ENCODE measurements at places on chromosomes 1 and 21.
A peak's percentile ranks its signal among the peaks of the same experiment; 100 is the strongest.

DNA sequence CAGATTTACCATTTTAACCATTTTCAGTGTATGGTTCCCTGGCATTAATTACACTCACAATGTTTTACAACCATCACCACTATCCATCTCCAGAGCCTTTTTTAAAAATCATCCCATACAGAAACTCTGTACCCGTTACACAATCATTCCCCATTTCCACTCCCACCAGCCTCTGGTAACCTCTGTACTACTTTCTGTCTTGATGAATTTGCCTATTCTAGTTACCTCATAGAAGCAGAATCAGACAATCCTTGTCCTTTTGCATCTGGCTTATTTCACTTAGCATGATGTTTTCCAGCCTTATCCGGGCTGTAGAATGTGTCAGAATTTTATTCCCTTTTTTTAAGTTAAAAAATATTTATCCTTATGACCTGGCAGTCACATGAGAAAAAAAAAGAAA, 33.0 kb downstream of the PGM1 start:
- no peak for DNase-seq

- DNase-seq, result no peak
These were observed 13.3 kb downstream of the ITGB2 start for GRCh38 chr21:44907225-44907965.

GRCh38 chr1:162996261-162996660, 72.9 kb upstream of the RGS4 start:
- DNase-seq, result no peak

DNA sequence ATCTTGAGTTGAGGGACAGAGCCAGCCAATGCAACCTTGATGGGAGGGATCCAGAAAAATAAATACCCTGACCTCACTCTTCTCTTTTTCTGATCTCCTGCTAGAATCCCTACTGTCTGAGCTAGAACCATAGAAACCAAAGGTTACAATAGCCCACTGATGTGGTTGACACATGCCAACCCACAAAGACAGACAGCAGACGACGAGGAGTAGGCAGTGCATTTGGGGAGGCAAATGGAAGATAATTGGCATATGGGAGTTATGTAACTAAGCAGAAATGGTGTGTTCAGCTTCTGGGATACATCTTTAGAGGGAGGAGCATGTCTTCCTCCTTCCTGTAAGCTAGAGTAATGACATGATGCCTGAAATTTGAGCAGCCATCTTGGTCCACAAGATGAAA, 171.7 kb upstream of the FGGY start:
- no peak for DNase-seq

- no peak for DNase-seq
These were observed 186.2 kb downstream of the C1orf94 start for GRCh38 chr1:34362949-34363348.

DNA sequence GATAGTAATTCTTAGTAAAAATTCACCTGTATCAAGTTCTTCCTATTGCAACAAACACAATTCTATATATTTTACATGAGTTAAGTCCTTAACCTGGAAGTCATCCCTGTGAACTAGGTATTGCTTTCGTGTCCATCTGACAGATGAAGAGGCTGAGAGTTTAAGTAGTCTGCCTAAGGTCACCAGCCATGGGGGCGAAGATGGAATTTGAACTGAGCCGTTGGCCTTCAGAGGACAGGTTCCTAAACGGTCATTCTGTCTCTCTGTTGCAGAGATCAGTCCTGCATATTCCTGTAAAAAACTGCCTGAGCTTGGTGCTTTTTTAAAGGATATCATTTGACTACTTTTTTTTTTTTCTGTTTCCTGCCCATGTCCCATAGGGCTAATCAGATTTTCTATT, 10.2 kb upstream of the POFUT2 start:
- no peak for DNase-seq

DNA sequence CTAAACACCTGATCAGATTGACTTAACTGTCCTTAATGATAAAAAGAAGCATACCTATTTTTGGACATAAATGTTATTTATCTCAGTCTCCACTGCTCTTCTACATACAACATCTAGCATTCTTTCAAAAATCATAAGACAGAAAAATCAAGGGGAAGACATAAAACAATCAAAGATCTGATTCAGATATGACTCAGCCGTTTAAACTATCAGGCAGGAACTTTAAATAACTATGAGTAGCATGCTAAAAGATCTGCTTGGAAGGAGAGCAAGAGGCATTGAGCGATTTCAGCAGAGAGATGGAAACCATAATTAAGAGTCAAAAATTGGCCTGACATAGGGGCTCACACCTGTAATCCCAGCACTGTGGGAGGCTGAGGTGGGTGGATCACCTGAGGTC, 27.2 kb upstream of the SLC22A15 start:
- DNase-seq, result no peak

DNA sequence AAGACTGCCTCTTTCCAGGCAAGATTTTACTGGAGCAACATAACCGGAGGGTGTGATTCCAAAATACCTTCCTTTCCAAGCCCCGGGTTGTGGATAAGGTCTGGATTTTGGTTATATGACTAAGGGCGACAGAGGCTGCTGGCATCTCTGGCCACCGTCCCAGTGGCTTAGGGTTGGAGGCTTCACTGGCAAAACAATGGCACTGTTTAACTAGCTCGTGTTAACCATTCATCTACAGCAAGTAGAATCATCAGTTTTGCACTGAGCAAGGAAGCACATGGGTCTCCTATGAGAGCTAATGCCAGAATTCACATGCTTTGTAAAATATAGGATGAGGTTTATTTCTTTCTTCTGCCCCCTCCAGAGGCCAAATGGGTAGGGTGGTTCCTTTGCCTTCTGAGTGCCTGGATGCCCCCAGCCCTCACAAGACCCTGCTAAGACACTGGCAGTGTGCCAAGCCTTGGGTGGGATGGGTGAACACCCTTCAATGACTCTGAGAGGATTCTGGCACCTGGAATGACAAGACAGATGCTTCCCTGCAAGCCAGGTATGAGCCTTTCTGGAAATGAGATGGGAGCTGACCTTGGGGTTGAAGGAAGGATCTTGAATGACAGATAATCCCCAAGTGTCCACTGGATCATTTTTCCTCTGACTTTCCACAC, 36.8 kb downstream of the DHCR24 start:
- no peak for DNase-seq

DNA sequence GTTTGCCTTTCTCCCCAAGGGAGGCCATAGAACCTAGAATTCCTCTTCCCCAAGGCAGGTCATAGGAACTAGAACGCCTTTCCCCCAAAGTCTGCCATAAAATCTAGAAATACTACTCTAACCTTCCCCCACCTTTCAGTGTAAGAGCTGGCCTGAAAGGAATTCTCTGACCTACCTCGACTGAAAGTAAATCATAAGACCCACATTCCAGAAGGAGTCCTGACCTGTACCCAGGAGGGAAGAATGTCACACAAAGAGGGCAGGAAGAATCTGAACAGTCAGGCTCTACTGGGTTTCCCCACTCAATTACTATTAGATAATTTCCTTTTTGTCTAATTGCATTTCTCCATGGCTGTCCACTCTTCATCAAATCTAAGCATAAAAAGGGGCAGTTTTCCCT, 5.7 kb upstream of the ATG4C start:
- DNase-seq, result no peak

- no peak for DNase-seq
These were observed 405.3 kb upstream of the PRMT6 start for GRCh38 chr1:106651028-106651762.

DNA sequence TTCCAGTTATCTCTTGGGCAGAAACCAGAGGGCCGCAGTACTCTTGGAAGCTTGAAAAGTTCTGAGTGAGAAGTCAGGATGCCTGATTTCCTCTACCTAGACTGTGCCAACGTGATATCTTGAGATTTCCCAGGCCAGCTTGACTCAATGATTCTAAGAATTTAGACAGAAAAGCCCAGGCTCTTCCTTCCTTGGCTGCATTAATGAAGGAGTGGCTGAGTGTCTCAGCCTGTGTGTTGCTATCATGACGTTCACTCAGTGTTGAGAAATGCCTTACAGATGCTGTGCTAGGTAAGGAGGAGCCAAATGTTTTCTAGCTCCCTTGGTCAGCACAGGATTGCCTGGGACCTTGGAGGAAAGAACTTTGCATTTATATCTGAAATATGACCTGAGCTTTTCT, 454.1 kb upstream of the USP24 start:
- no peak for DNase-seq

GRCh38 chr1:27393641-27394281, 1.3 kb downstream of the GPR3 start:
- no peak for DNase-seq

GRCh38 chr21:34889320-34889675, 159.8 kb downstream of the RUNX1 start:
- DNase-seq, result peak; percentile 40

DNA sequence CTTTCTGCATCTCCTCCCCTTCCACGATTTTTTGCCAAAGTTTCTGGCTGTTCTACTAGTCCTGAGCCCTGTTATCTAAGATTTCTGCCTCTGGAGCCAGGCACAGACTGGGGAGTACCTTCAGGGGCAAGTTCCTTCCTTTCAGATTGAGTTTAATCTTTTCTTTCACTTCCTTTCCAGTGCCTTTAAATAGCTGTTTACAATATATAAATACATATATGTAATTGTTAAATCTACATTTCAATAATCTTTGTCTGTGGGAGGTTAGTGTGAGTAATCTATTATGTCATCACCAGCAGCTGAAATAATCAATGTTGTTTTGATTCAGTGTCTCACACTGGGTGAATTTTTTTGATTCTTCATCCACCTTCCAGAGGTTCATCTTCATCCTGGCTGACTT, 31.8 kb downstream of the DIPK1A start:
- DNase-seq, result no peak

DNA sequence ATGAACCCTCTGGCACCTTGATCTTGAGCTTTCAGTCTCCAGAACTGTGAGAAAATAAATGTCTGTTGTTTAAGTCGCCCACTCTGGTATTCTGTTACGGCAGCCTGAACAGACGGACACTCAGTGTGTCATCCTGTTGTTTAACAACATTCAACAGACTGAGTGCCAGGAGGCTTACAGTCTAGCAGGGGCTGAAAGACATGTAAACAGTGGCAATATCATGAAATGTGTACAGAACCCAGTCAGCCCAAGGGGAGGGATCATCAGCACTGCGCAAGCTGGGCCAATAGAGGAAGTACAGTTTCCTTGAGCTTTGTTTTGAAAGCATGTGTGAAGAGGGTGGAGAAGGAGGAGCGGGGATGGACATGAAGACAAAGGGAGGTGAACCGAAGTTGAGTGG, 13.6 kb downstream of the DIP2A start:
- DNase-seq, result no peak

DNA sequence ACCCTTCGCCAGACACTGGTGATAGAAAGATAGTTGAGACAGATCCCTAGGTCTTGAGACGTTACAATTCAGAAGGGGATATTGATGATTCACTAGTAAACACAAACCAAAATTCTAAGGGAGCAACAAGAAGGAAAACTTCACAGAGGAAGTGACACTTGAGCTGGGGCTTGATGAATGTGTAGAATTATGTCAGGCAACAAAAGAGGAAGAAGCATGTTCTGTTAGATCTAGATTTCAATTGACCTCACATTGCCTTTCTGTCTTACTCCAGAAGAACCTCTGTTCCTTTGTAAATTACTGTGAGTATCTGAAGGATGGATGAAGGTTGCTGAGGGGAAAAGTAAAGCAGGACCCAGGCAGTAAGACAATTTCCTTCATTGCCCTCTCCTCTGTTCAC, 328.2 kb downstream of the KCTD3 start:
- DNase-seq, result no peak

- DNase-seq, result no peak
These were observed 297.0 kb downstream of the GPATCH2 start for GRCh38 chr1:217333939-217334338.
